Endothelial cell (in vitro differentiated cells): ENCODE measurements at places on chromosomes 12 and 14. TPM values are rescaled to one million over a fixed set of nuclear protein-coding genes. Genes with fewer than 3 reads are reported as not detected.

DNA sequence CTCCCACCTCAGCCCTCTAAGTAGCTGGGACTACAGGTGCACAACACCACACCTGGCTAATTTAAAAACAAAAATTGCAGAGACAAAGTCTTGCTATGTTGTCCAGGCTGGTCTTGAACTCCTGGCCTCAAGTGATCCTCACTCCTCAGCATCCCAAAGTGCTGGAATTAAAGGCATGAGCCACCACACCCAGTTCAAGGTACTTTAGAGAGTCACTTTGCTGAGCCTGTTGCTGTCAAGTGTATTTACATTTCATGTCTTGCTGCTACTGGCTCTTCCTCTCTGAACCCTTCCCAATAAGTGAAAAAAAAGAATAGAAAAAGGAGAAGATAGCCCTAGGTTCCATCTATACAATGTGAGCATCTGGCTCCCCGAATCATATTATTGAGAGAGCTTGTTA lies 38.4 kb downstream of the SLCO1A2 start:
- no peaks in the 10 kb centered on the region for H3K36me3 ChIP-seq
- H3K27me3 ChIP-seq: no peaks in the 10 kb centered on the region
- no peak overlapping the region for H3K4me3 ChIP-seq
- no peak overlapping the region for H3K27ac ChIP-seq
- H3K4me1 ChIP-seq: no peaks in the 10 kb centered on the region

- no peak overlapping the region for H3K27ac ChIP-seq
- no peaks in the 10 kb centered on the region for H3K27me3 ChIP-seq
- H3K4me1 ChIP-seq: peaks cover 4% of the 10 kb centered on the region
- no peak for DNase-seq
- H3K4me3 ChIP-seq: no peak overlapping the region
- H3K36me3 ChIP-seq: no peaks in the 10 kb centered on the region
Observed at GRCh38 chr14:96423446-96424108, 31.6 kb downstream of the AK7 start.

DNA sequence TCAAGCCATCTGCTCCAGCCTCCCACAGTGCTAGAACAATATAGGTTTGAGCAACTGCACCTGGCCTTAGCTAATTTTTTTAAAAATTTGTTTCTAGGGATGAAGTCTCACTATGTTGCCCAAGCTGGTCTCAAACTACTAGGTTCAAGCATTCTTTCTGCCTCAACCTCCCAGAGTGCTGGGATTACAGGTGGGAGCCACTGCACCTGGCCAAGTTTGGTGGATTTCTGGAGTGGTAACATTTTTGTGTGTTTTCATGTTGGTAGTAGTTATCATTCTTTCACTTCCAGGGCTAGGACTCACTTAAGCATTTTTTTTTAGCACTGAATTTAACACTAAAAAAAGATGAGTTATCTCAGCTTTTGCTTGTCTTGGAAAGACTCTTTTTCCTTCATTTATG lies 328.0 kb upstream of the RGS6 start:
- DNase-seq: no peak
- peaks cover 16% of the 10 kb centered on the region for H3K4me1 ChIP-seq
- H3K27me3 ChIP-seq: peaks cover 5% of the 10 kb centered on the region
- peaks cover 9% of the 10 kb centered on the region for H3K36me3 ChIP-seq
- H3K4me3 ChIP-seq: no peak overlapping the region

DNA sequence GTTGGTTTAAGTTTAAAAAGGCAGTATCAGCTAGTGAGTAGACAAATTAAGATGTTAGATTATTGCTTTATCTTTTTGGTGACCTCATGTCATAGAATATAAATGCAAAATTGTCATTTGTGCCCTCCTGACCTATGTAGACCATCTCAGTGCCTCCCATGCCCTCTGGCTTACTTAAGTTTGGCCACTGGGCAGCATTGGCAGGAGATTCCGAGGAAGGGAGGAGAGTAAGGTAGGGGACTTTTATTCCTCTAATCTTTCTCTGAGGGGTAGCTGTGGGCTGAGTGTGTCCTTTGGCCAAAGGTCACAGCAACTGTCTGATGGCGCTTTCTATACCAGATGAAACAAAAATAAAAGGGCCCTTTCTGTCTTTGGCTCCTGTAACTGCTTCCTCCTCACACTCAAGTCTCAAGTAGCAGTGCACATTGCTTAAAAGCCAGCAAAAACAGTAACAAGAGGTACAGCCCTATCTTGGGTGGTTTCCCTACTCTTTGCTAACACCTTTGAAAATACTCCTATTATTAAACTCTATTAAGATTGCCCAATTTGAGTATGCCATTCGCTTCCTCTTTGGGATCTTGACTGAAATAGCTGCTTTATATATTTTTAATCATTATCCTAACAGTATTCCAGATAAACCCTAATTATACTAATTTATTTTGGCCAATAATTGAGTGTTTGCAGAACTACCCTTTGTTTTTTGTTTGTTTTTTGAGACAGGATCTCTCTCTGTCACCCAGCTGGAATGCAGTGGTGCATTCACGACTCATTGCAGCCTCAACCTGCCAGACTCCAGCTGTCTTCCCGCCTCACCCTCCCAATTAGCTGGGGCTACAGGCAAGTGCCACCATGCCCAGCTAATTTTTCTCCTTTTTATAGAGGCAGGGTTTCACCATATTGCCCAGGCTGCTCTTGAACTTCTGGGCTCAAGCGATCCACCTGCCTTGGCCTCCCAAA lies 56.5 kb upstream of the KCNH3 start:
- peaks cover 7% of the 10 kb centered on the region for H3K4me1 ChIP-seq
- peak overlapping the region; percentile 50 for H3K27ac ChIP-seq
- no peak for DNase-seq
- H3K4me3 ChIP-seq: no peak overlapping the region
- H3K36me3 ChIP-seq: peaks cover 4% of the 10 kb centered on the region
- no peaks in the 10 kb centered on the region for H3K27me3 ChIP-seq

GRCh38 chr14:61561657-61562276 lies 133.5 kb upstream of the HIF1A start:
- H3K4me3 ChIP-seq: no peak overlapping the region
- peaks cover 42% of the 10 kb centered on the region for H3K4me1 ChIP-seq
- H3K27me3 ChIP-seq: peaks cover 6% of the 10 kb centered on the region
- DNase-seq: peak; percentile 70

- H3K36me3 ChIP-seq: peaks cover 10% of the 10 kb centered on the region
- peaks cover under 1% of the 10 kb centered on the region for H3K27me3 ChIP-seq
- H3K4me3 ChIP-seq: no peak overlapping the region
- DNase-seq: no peak
- H3K4me1 ChIP-seq: no peaks in the 10 kb centered on the region
Observed at GRCh38 chr14:106845286-106846087, 1319.1 kb downstream of the TMEM121 start.

DNA sequence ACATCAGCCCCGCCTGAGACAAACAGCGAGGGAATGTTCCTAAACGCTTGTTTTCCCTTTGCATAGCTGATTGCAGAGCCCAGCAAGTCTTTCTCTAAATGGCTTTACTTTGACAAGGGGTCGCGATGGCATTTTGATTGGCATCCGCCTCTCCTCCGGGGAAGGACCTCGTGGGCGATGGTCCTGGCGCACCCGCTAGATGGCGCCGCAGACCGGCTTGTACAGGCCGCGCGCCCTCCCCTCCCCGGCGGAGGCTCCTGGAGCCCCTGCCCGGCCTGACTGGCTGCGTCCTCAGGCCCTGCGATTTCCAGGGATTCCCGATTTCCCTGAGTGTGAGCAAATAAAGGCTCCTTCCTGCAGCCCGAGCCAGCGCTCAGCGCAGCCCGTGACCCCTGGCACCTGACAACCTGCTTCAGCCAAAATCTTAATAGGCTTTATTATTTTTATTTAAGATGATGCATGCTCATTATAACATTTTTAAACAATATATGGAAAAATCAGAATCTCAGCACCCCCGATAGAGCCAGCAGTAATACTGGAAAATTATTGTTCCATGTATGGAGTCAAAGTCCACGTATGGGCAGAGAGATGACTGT lies 468.3 kb downstream of the AACS start:
- peaks cover 1% of the 10 kb centered on the region for H3K27me3 ChIP-seq
- DNase-seq: peak; percentile 85
- H3K4me1 ChIP-seq: no peaks in the 10 kb centered on the region
- H3K27ac ChIP-seq: no peak overlapping the region

- peaks cover 12% of the 10 kb centered on the region for H3K4me1 ChIP-seq
- H3K27ac ChIP-seq: peak overlapping the region; percentile 74
- no peak for DNase-seq
- no peak overlapping the region for H3K4me3 ChIP-seq
- H3K27me3 ChIP-seq: no peaks in the 10 kb centered on the region
Observed at GRCh38 chr12:10362828-10363657, 26.8 kb downstream of the KLRK1 start.

Gene C1QL4
- not detected for total RNA-seq

Gene TBC1D30
- total RNA-seq: 3.6 TPM

Gene NPFF
- not detected for total RNA-seq
